ENCODE measurements at places on chromosomes 6 and 20.
A peak's percentile ranks its signal among the peaks of the same experiment; 100 is the strongest.

DNA sequence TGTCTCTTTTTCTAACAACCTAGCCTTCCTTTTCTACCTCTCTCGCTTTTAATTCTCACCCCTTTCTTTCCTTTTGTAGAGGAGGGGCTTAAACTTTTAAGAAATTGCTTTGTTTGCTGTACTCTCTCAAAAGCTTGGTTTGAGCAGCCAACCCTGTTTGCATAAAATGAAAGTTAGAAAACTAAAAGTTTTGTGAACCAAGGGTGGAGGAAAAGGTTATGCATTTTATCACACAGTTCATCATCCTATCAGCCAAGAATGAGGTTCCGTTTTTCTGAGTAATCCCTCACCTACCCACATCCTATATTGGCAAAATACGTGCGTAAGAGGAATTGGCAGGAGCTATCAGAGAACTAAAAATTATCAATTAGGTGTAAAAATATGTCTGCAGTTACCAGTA is 42.8 kb upstream of the LOC128125822 start:
- DNase-seq: no peak

DNA sequence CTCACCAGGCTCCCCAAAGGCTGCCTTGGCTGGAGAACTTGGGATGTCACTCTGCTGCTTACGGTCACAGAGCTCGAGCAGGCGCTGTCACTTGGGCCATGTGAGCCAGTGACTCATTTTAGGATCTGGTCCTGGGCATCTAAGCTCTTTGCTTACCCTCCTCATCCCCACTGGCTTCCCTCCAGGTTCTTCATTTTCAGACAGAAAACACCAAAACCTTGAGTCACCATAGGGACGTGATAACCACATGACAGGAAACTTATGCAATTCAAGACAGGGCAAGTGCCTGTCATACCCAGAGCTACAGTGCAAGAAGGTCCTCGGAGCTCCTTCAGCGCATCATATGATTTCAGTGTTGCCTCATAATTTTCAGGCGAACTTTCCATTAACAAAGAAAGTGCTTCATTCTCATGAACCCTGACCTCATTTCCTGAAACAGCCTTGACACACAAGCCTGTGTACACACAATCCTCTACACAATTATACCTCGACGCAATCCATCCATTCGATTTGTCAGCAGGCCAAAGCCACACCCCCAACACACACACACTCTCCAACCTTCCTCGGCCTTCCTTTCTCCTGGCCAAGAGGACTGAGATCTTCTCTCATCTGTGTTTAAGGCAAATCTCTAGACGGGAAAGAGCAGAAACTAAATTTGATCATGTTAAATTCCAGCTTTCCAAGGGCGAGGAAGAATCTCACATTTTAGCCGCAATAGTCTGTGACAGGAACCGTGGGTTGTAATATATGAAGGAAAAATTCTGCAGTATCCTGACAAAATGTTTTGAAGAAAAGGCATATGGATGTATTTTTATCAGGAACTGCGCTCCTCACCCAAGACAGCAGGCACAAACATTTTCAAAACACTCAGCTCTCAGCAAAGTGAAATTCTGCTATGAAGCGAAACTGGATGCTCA is 25.3 kb downstream of the TBC1D7 start:
- peak; percentile 34 for DNase-seq

DNA sequence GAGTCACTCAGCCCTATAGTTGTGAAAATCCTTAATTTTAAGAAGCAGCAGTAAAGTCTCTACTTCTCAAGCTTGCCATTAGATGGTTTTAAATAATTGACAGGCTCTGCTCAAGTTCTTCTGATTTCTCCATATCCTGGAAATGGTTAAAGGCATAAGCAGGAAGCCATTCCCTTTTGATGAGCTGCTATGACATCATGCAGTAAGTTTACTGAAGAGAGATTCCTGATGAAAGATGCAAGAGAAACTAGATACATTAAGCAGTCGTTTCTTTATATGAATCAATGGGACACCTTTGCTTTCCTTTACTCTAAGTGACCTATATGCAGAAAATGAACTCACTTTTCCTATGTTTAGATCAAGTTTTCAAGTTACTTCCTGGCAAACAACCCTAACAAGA is 9.8 kb downstream of the POPDC3 start:
- DNase-seq: no peak

- DNase-seq: no peak
Observed at GRCh38 chr20:59812286-59813125, 120.9 kb downstream of the SYCP2 start.

GRCh38 chr20:49343246-49343645 is 65.4 kb upstream of the ZNFX1 start:
- no peak for DNase-seq

Data from CD4-positive, alpha-beta T cell treated with Interleukin-6 at 100 ng/mL for 8 hours (primary cell).